CD4-positive, alpha-beta T cell treated with Interleukin-15 for 1 hour (primary cell): ENCODE measurements at places on chromosomes 1 and 21.

GRCh38 chr1:201126832-201127754 lies at the start of gene ASCL5:
Gene ASCL5 (minus strand): TSS chr1:201127184. CDS start chr1:201115372, 11,812 bp downstream.
- no peak for DNase-seq

- no peak for DNase-seq
Measured at GRCh38 chr1:168396508-168396907, 115.8 kb downstream of the TBX19 start.

GRCh38 chr1:110380672-110381283 lies 10.0 kb downstream of the SLC16A4 start:
- DNase-seq, result no peak

DNA sequence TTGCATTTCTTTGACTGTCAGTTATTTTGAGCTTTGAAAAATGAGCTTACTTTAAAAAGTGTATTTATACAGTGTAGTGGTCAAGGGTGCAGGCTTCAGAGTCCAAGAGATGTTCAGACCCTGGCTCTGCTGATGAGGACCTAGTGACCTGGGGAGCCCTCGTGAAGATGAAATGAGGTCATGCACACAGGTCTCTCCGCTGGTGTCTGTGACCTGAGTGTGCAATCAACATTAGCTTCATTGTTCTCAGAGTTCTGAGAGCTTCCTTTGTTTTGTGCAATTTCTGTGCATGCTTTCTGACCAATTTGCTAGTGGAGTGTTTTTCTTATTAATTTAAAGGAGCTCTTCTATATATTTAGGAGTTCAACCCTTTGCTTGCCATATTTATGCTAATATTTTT lies 71.3 kb downstream of the RIPK4 start:
- DNase-seq, result no peak

- no peak for DNase-seq
Measured at GRCh38 chr1:207034998-207035397, 2.4 kb upstream of the C1orf116 start.

DNA sequence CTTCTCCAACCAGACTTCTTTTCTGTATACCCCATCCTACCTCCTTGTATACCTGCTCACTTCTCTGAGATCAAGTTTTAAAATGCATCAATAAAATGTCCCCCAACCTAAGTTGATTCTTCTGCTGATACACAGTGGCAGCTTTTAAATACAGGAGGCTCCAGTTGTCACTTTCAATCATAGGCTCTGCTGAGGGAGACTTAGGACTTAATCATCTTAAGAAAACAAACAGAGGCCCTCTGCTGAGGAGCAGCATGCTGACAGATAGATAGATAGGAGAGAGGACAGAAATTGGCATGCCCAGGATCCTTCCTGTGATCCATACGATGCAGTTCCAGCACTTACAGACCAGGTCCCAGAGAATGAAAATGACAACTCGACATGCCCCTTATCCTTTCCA lies 311.0 kb upstream of the PROX1 start:
- no peak for DNase-seq

DNA sequence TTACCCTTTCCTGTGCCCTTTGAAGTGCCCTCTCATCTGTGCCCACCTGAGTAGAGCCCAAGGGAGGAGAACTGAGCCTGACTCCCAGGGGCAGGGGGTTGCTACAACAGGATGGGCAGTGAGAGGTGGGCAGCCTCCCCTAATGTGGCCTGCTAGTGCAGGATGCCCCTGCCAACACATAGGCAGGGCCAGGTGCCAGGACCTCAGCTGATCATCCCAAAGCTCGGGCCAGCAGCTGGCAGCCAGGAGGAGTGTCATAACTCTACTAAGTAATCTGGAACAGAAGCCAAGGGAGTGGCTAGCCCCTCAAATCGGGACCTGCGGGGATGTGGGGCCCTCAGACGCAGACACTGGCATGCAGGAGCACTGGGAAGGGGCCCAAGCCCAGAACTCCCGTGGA lies 208.8 kb upstream of the RAB4A start:
- DNase-seq, result no peak

- no peak for DNase-seq
Measured at GRCh38 chr1:60059468-60059867, 14.1 kb downstream of the C1orf87 start.

DNA sequence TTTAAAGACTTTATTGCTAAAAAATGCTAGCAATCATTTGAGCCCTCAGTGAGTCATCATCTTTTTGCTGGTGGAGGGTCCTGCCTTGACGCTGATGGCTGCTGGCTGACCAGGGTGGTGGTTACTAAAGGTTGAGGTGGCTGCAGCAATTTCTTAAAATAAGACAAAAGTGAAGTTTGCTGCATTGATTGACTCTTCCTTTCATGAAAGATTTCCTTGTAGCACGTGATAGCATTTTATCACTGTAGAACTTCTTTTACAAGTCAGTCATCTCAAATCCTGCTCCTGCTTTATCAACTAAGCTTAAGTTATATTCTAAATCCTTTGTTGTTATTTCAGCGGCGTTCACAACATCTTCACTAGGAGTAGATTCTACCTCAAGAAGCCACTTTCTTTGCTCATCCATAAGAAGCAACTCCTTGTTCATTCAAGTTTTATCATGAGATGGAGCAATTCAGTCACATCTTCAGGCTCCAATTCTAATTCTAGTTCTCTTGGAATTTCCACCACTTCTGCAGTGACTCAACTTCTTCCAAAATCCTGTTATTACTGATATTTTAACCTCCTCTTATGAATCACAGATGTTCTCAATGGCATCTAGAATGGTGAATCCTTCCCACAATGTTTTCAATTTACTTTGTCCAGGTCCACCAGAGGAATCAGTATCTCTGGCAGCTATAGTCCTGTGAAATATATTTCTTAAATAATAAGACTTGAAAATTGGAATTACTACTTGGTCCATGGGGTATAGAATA lies 17.6 kb upstream of the RGS1 start:
- no peak for DNase-seq

GRCh38 chr1:18486195-18486594 lies 5.5 kb downstream of the KLHDC7A start:
- no peak for DNase-seq

DNA sequence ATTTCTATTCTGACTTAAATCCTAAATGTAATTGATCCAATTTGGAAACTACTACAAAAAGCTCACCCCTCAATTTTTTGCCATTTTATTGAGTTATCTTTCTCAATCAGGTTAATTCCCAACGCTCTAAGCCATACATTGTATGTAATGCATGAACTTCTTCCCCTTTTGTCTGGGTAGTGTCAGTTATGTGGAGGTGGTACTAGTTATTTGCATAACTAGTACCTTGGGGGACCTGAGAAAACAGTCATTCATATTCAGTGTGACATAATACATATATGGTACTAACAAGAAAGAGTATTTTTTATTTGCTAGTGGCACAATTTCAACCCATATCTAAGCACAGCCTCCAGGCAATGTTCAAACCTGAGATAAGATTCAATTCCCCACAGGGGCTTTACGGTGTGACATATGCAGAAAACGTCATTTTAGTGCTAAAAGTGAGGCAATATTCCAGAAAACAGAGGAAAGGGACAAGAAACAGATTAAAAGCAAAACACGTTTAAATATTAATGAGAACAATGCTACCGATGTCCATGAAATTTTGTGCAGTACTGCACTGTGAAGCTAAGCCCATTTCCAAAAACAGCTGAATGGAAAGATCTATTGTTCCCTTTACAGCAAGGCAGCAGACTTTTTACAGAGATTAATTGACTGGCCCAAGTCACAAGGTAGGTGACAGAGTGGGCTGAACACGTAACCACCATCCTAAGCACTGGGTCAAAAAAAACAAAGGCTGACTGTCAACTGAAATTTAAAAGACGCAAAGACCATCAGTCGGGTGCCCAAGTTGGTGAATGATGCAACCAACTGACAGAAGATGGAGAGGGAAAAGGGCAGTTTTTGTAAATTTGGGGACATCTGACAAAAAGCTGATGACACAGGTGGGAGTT lies 1.4 kb downstream of the HLCS start:
- no peak for DNase-seq

- no peak for DNase-seq
Measured at GRCh38 chr1:226722901-226723656, 16.0 kb downstream of the ITPKB start.

DNA sequence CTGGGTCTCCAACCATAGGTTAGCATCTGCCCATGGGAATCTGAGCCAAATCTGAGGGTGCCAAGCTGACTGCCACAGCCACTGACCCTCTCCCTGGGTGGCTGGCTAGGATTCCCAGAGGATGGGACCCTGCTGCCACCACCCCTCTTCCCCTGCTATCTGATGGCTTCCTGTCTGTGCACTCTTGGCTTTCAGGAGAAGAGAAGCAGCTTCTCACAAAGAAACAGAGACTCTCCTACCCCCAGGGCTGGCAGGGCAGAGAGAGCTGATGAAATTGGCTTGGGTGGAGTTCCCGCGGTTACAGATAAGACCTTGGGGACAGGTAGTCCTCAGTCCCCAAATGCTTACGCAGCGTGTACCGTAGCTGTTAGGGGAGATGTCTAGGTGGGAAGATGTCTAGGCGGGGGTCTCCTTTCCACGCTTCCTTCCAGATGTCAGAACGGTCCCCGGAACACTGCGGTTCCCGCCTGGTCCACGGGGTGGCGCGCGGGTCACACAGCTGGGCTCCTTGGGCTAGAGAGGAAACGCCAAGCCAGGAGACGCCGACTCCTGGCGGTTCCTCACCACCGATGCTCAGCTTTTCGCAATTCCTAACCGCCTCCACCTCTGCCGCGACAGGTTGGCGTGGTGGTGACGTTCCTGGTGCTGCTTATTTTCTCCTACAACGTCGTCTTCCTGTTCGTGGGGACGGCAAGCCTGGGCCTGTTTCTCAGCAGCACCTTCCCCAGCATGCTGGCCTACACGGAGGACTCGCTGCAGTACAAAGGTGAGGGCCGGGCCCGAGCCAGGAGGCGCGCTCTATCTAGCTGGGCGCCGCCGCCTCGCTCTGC lies 40.1 kb downstream of the ELK4 start:
- DNase-seq, result peak; percentile 85

GRCh38 chr1:4306559-4307467 lies 347.6 kb upstream of the AJAP1 start:
- DNase-seq, result no peak

- DNase-seq, result no peak
Measured at GRCh38 chr1:21868482-21868881, 56.4 kb downstream of the LDLRAD2 start.

DNA sequence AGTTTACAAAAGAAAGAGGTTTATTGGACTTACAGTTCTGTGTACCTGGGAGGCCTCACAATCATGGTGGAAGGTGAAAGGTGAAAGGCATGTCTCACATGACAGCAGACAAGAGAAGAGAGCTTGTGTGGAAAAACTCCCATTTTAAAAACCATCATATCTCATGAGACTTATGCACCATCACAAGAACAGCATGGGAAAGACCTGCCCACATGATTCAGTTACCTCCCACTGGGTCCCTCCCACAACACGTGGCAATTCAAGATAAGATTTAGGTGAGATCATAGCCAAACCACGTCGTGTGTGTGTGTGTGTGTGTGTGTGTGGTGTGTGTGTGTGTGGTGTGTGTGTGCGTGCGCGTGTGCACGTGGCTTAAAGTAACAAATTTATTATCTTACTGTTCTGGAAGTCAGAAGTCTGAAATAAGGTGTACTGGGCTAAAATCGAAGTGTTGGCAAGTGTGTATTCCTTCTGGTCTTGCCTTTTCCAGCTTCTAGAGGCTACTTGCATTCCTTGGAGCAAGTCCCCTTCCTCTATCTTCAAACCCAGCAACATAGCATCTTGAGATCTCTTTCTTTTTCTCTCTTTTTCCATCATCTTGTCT lies 48.1 kb upstream of the MPC2 start:
- no peak for DNase-seq

DNA sequence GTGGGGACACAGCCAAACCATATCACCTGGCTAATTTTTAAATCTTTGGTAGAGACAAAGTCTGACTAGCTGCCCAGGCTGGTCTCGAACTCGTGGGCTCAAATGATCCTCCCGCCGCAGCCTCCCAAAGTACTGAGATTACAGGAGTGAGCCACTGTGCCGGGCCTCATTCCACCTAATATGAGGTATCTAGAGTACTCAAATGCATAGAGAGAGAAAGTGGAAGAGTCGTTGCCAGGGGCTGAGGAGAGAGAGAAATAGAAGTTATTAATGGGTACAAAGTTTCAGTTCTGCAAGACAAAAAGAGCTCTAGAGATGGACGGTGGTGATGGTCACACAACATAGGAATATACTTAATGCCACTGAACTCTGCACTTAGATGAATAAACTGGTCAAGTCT lies 119.6 kb downstream of the TOMM20 start:
- DNase-seq, result no peak

DNA sequence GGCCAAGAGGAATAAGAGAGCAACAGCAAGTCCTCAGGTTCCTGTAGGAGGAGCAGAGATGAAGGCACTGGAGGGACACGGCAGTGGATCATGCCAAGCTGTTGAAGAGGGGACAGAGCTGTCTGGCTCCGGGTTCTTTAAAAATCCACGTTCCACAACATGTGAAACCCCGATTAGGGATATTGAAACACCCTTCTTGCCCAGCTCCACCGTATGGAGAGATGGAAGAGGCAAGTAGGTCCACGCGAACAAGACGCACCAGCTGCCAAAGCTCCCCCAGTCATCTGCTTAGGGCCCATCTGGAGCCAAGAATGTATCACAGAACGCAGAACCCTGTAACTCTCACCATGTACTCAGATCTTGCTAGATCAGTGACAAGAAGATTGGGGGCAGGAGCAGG lies 3.9 kb downstream of the C1orf198 start:
- DNase-seq, result no peak

GRCh38 chr1:150162862-150163706 lies 13.4 kb downstream of the PLEKHO1 start:
- DNase-seq, result peak; percentile 76

DNA sequence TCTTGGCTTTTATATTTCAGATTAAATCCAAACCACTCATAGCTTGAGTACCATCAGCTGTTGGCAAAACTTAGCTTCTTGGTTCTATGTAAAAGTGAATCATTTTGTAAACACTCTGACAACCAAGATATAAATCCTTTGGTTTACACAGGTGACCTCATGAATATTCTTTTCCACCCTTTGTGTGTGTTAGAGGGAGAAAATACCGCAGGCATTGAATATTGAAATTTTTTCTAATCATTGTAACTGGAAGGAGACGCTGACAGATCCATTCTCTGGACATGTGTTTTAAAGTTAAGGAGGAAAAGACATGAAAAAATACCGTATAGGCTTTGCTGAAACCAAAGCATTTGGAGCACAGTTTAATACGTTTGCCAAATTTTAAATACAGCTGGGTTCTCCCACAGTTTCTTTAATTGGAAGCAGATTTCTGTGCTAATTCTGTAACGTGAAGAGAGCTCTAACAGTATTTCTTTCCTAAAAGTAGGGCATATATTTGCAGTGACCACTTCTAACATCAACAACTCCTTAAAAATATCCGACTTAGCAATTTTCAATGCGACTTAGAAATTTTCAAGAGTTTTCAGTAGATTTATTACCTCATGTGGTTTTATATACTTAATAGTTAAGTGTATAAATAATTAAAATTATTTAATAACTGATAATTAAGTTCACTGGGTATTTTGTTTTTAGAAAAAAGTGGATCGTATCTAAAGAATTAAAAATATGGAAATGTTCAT lies 388.2 kb downstream of the USP25 start:
- DNase-seq, result no peak
